Activated CD4-positive, alpha-beta T cell treated with anti-CD3 and anti-CD28 coated beads, Interleukin-2, amount 50 U/mL, for 1 hour (primary cell): ENCODE measurements at places on chromosomes 6 and 20.

DNA sequence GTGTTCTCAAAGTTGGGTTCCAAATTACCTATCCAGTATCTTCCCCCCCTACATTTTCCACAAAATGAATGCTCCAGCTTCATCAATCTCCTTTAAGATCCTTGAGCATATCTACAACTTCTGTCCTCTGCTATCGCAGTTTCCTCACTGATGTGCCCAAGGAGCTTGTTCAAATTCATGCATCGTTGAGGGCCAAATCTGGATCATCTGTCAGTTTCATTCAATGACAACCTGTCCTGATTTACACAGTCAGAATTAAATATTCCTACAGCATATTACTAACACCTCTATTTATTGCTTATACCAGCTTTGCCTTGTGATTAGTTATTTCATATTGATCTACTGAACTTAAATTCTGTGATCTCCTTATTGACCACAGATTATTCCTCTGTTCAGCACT, 68.7 kb downstream of the GRM1 start:
- DNase-seq = no peak

- DNase-seq = no peak
Measured at GRCh38 chr20:41406353-41406752, 39.7 kb upstream of the EMILIN3 start.

DNA sequence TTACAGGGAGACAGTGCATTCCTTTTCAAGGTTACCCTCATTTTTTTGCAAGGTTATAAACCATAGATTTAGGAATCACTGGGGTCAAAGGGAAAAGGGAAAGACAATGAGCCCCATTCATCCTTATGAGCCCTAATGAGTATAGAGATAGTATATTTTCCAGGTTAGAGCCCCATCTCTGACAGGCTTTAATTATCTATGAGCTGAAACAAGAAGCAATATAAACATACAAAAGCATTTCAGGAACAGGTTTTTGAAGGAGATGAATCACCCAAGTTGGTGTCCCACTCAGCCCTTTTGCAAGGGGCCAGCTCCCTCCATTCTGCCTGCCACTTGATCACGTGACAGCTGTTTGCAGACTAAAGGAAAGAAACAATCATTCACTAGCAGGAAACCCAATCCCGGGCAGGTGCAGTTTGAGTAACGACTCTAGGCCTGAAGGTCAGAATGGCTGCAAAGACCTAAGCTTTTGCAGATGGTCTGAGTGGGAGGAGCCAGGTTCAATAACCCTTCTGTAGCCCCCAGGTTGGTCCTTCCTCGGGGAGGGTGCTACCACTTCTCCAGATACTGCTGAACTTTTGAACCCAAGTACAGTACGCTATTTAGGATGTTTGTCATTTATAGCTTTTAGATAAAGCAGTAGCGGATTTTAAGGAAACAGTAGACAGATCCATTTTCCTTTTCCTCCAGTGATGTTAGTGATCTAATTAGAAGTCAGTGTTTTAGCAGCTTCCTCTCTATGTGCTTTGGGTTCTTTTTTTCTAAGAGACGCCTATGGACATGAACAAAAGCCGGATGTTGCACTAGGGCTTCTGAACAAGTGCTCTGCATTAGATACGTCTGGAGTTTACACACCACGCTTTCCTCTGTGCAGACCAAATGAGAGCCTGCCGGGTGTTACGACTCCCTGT, 253.2 kb downstream of the SOX4 start:
- DNase-seq = no peak

DNA sequence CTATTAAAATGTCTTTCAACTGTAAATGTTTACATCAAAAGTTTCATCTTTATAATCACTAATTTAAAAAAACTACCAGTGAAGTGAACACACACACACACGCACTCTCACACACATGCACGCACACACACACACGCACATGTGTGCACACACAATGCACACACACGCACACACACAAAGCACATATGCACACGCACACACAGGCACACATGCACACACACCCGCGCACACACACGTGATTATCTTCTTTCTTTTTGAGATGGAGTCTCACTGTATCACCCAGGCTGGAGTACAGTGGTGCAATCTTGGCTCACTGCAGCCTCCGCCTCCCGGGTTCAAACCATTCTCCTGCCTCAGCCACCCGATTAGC, 80.0 kb upstream of the FRMD1 start:
- DNase-seq = no peak

DNA sequence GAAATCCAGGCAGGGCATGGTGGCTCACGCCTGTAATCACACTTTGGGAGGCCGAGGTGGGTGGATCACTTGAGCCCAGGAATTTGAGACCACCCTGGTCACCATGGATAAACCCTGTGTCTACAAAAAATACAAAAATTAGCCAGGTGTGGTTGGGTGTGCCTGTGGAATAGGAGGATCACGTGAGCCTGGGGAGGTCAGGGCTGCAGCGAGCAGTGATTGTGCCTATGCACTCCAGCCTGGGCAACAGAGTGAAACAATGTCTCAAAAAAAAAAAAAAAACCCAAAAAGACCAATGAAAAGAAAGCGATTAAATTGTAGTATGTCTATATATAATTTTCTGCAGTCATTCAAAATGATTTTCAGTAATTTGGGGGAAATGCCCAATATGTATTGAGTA, 70.3 kb downstream of the ITCH start:
- DNase-seq = no peak

DNA sequence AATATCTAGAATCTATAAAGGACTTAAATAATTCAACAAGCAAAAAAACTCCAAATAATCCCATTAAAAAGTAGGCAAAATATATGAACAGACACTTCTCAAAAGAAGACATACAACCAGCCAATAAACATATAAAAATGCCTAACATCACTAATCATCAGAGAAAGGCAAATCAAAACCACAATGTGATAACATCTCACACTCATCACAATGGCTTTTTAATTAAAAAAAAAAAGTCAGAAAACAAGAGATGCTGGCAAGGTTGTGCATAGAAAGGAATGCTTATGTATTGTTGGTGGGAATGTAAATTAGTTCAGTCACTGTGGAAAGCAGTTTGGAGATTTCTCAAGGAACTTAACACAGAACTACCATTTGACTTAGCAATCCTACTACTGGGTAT, 979.6 kb upstream of the MAP3K7 start:
- no peak for DNase-seq

GRCh38 chr6:125338381-125338780, 36.6 kb upstream of the HDDC2 start:
- no peak for DNase-seq
